Mammary epithelial cell (primary cell): ENCODE measurements at places on chromosomes 1 and 21. TPM values are rescaled to one million over a fixed set of nuclear protein-coding genes. Genes with fewer than 3 reads are reported as not detected.
A peak's percentile ranks its signal among the peaks of the same experiment; 100 is the strongest.

The LCA5L gene
- polyA plus RNA-seq: 0.56 TPM

DNA sequence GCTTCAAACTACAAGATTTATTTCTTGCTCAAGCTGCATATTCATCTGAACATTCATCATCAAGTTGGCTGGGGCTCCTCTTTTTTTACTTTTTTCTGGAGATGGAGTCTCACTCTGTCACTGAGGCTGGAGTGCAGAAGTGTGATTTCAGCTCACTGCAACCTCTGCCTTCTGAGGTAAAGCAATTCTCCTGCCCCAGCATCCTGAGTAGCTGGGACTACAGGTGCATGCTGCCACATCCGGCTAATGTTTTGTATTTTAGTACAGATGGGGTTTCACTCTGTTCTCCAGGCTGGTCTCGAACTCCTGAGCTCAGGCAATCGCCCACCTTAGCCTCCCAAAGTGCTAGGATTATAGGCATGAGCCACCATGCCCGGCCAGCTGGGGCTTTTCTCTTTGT lies 88.3 kb upstream of the C1orf105 start:
- DNase-seq: no peak

- no peak for DNase-seq
These were observed 7.5 kb upstream of the LORICRIN start for GRCh38 chr1:153251988-153252387.

GRCh38 chr1:54989968-54990810 lies 8.5 kb upstream of the BSND start:
- no peak for DNase-seq

GRCh38 chr1:167618789-167619188 lies 11.2 kb upstream of the RCSD1 start:
- no peak for DNase-seq

GRCh38 chr1:63461661-63462230 lies 61.3 kb downstream of the ITGB3BP start:
- no peak for DNase-seq

DNA sequence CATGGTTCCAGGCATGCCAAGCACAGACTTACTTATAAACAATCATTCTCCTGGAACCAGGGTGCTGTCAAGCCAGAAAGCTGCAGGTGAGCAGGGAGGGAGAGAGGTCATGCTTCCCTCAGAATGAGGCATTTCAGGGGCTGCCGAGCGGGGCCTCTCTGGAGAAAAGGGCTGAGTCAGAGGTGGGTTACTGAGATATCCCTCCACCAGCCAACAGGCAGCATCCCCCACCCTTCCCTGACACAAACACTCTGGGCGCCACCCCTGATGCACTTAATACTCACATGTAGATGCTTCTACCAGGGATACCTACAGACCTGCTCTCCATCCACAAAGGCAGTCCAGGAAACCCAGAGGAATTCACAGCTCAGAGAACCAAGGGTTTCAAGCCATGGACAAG lies 13.1 kb downstream of the STK40 start:
- no peak for DNase-seq

DNA sequence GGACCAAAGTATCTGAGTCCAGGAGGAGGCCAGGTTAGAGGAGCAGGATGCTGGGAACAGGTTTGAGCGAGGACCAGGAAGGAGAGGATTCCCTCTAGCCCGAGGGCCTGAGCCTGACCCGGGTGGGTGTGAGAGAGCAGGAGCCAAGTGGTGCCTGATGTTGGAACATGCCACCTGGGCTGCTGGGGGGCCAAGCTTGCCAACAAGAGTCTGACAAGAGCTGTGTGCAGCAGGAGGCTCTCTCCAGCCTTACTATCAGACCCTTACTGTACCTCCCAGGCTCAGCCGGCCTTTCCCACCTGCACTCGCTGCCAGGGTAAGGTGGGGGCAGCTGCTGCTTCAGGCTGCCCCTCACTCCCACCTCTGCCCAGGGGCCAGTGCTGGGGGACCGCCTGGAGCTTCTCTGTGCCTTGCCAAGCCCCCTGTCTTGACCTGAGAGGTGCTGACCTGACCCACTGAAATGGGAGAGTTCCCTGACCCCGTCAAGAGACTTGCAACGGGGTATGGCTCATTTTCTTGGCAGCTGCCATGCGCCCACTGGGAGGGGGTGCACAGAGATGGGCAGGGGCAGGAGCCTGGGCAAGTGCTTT lies 159.6 kb upstream of the VAMP3 start:
- DNase-seq: no peak

- DNase-seq: no peak
These were observed 7.3 kb upstream of the MIIP start for GRCh38 chr1:12011998-12012397.

DNA sequence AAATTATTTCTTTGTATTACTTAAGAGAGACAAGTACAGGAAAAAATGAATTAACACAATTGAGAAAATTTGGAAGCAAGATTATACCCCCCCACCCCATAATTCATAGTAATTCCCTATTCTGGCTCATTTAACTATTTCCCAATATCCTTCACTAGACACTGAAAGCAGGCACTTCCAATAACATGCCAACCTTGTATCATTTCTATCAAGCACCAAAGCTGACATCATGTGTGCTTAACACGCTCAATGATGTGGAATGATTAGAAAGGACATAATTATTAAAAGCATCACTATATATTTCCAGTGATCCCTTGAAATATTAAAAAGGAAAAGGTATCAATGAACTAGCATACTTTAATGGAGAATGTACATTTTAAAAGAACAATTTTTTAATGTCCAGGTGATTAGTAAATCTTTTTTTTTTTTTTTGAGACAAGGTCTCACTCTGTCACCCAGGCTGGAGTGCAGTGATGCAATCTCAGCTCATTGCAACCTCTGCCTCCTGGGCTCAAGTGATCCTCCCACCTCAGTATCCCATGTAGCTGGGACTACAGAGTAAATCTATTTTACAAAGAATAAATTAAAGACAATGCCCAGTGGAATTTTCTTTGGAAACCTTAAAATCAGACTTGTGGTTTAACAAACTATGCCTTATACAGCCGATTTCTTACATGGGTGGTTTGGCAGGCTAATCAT lies 443.9 kb downstream of the DSCAM start:
- DNase-seq: no peak

GRCh38 chr1:165228676-165229075 lies 127.8 kb downstream of the LMX1A start:
- peak; percentile 4 for DNase-seq

The GJA4 gene
- polyA plus RNA-seq: 0.07 TPM

DNA sequence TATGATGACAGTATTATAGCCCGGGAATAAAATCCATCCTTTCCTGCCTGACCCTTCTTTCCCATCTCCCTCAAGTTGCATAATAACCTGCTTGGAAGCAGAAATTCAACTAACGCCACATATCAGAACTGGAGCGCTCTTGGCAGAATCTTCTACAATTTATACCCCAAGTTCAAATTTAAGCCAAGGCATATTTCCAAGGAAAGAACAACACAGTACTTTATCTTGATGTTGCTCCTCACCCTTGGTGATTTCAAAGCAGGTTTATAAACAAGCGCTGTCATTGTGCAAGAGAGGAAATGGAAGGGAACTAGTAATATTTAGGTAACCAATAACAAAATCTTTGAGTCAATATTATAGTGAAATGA lies 38.0 kb upstream of the PTGFRN start:
- peak; percentile 42 for DNase-seq

The ATAD3C gene
- 2.6 TPM for polyA plus RNA-seq

DNA sequence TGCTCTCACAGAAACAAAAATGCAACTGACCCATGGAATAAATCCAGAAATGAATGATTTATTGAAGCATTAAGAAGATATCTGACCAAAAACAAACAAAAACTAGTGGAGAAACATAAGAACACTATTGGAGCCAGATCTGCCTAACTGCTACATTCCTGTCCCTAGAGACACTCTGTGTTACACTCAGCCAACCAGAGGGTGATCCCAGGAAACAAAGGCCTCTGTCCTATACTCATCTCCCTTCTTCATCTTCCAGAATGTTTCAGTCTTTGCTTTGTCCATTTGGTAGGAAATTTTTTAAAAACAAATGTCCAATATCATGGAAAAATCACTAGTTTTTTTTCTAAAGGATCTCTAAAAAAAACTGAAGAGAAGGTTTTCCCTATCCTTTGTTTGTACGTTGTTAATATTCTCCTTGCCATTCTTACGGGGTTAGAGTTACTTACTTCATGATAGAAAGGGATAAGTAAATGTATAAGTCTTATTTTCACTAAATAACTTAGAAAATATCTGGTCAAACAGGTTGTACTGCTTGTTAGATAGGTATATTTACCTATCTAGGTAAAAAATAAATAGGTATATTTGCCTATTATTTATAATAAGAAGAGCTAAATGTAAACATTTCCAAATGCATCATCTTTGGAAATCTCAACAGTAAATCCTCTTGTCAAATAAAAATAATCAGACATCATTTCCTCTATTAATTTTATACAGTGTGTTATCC lies 59.1 kb downstream of the NME7 start:
- no peak for DNase-seq

The EIF4G3 gene
- 43.6 TPM for polyA plus RNA-seq

GRCh38 chr1:184975208-184975870 lies 1.0 kb upstream of the NIBAN1 start:
- DNase-seq: no peak

The HSD3B2 gene
- polyA plus RNA-seq: not detected

DNA sequence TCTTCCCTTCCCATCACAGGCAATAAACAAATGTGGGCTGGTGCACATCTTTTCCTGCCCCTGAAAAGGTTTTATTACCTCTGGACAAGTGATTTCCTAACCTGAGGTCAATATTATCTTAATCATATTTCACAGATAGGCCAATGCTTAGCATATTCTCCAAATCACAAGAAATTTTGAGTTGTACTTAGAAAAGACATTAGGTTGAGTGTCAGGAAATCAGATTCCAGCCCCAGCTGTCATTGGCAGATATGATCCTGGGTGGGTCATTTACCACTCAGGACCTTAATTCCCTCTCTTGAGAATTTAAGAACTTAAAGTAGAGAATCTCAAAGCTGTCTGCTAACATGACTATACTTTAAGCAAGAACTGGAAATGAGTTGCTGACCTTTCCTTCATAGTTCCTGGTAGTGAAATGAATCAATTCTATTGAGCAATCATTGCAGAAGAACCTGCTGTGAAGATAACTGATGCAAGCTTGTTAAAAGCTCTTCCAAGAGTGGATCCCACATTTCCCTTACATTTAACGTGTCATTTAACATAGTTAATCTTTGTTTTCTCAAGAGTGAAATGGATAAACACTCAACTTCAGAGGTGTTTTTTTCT lies 46.4 kb upstream of the CR2 start:
- peak; percentile 18 for DNase-seq

DNA sequence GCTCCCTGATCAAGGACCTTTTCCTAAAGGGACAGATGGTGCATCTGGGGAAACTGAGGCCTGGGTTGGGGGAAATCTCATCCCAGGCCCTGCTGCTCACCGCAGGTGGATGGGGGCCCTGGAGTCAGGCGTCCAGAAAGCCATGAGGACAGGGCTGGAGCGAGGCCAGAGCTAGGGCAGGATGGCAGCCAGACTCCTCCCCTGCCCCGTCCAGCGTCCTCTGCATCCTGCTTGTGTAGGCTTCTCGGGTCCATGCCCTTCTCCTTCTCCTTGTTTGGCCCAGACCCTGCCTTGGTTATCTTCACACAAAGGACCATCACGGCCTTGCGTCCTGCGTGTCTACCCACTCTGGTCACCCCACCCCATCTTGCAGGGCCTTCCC lies 43.0 kb downstream of the TRIM11 start:
- DNase-seq: no peak

DNA sequence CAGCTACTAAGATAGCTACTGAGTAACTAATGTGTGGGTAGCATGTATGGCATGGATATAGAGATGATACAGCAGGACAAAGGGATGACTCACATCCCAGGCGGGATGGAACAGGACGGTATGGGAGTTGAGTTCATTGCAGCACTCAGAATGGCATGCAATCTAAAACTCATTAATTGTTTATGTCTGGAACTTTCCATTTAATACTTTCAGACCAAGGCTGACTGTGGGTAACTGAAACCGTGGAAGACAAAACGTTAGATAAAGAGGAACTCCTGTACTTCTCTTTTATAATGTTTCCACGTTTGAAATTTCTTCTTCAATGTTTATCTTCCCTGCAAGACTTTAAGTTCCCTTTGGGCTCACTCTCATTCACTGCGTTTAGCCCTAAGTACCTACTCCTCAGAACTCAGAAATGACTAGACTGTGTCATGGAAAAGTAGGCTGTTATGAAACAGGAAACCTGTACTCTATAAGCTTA lies 151.9 kb downstream of the MAGI3 start:
- peak; percentile 88 for DNase-seq

The EXTL1 gene
- 0.22 TPM for polyA plus RNA-seq

DNA sequence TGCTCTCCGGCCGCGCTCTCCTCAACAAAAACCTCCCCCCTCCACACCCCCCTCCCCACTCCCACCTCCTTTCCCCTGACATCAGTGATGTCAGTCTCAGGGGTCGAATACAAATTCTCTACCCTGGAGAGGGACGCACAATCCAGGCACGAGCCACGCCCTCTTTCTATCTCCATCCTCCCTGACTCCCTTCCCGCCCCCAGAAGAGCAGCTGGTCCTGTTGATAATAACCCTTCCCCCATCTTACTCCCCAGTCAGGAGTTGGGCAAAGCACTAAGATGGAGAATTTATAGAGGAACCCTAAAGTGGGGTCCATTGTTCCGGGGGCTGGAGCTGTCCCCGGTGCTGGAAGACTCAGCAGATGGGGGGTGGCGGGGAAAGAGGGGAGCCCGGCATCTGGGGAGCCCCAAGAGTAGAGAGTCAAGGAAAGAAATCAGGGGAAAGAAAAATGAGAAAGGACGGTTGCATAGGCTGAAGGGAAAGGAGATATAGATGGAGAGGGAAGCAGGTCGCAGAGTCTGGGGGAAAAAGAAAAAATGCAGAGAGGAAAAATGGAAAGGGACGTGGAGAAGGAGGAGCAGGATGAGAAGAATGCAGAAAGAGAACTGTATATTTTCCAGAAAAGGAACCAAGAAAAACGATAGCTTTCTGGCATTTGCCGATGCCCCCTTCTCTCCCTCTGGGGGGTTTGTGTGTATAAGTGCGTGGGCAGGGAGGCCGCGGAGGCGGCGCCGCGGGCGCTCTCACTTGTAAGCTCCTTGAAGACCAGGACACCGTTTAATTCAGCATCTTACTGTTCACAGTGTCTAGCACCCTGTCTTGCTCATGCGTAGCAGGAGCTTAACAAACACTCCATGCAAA lies at the start of gene CELF3:
CELF3 (minus strand) TSS at position 33 of the 861 bp plus-strand sequence. CDS start 783 bp downstream, outside the sequence.
- DNase-seq: no peak

GRCh38 chr1:6790146-6790545 lies 4.9 kb downstream of the CAMTA1 start:
- DNase-seq: no peak

The OR2T11 gene
- not detected for polyA plus RNA-seq

The CYP4X1 gene
- polyA plus RNA-seq: 0.22 TPM

DNA sequence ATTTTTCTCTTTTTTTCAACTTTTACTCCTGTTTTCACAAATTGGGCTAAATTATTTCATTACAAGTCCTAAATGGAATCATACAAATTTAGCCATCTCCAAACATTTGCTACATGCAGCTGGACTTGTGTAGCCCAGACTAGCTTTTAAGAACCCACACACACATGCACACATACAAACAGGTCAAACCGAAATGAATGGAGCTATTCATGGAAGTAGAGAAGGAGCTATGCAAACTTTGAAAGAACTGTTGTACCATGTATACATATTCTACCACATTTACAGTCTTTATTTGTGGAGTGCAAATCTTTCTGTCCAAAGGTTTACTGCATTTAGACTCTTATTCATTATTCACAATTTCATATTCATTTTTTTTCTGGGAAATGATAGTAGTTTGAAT lies 189.1 kb upstream of the RNPC3 start:
- DNase-seq: peak; percentile 3

GRCh38 chr1:73789965-73790364 lies 408.0 kb downstream of the LRRIQ3 start:
- peak; percentile 45 for DNase-seq
